Peyer's patch (tissue), 4 donors: ENCODE measurements at places on chromosomes 5 and 9. TPM values are rescaled to one million over a fixed set of nuclear protein-coding genes. Genes with fewer than 3 reads are reported as not detected.

GRCh38 chr9:14066831-14067230, 247.1 kb downstream of the NFIB start:
- no peak for DNase-seq

GRCh38 chr5:122929001-122929400, 83.6 kb downstream of the SNX24 start:
- no peak for DNase-seq

DNA sequence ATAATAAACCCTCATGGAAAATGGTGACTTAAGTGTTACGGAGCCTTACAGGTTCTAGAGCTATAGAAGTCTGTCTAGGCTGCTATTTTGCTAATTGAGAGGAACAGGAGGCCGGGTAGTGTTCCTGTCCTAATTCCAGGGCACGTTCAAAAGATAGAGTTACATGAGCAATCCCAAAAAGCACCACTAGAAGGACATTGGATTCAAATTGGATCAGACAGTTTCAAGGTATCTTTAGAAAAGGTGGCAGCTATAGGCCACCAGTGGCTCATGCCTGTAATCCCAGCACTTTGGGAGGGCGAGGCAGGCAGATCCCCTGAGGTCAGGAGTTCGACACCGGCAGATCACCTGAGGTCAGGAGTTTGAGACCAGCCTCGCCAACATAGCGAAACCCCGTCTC, 458.8 kb downstream of the TMEM232 start:
- no peak for DNase-seq

- no peak for DNase-seq
Observed at GRCh38 chr5:40962207-40962955, 53.1 kb downstream of the C7 start.

CLIC3 gene
- total RNA-seq = not detected

RRAGA gene
- 35.3 TPM for total RNA-seq

IFNA21 gene
- total RNA-seq = not detected

ARHGEF28 gene
- 19.0 TPM for total RNA-seq

HTR1A gene
- not detected for total RNA-seq
